Fibroblast of skin of right quadriceps (primary cell): ENCODE measurements at places on chromosomes 13 and 19.

GRCh38 chr19:17883627-17884410, 12.1 kb downstream of the SLC5A5 start:
- no peak for DNase-seq

GRCh38 chr13:50636007-50636704, 207.3 kb downstream of the DLEU7 start:
- no peak for DNase-seq

DNA sequence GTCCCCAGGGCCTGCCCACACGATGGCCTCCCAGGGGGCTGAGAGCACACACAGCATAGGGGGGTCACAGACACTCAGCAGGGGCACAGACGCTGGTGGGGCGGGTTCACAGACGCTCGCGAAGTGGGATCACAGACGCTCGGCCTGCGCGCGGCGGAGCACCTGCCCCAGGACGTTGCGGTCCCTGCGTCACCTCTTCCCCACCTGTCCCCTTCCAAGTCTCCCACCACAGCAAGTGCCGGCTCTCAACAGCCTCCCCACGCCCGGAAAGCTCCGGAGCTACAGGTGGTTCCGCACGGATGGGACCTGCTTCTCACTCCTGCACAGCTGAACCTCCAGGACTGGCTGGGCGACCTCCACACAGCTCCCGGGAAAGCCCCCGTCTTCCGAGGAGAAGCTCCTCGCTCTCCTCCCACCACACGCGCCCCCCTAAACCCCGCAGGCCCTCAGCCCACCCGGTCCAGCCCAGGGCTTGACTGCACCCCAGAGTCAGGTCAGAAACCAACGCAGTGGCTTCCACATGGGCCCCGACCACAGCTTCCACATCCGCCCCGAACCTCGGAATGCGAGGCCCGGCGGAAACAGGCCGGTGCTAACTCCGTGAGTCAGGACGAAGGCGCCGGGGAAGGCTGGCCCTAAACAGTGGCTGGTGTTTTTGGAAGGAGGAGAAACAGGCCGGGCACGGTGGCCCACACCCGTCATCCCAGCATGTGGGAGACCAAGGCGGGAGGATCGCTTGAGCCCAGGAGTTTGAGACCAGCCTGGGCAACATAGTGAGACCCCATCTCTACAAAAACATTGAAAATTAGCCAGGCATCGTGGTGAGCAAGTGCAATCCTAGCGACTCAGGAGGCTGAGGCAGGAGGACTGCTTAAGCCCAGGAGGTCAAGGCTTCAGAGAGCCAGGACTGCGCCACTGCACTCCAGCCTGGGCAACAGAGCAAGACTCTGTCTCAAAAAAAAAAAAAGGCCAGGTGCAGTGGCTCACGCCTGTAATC, 16.5 kb downstream of the BTBD2 start:
- no peak for DNase-seq

DNA sequence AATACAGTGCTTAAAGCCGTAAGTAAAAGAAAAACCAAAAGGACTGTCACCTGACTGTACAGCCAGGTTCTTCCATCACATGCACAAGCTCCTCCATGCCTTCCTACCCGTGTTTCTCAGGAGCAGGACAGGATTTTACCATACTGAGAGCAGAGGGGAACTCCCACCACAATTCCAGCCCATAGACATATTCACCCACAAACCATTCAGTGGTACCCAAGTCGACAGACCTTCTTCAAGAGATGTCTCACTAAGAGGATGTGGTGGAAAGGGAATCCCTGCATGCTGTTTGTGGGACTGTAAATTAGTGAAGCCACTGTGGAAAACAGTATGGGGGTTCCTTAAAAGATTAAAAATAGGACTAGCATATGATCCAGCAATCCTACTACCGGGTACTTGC, 66.9 kb upstream of the DOCK9 start:
- no peak for DNase-seq

- no peak for DNase-seq
Observed at GRCh38 chr19:20247016-20247683, 80.1 kb downstream of the ZNF486 start.
